Stimulated activated CD8-positive, alpha-beta memory T cell treated with anti-CD3 and anti-CD28 coated beads, Interleukin-7, amount 100 ng/mL, for 4 hours (primary cell): ENCODE measurements at places on chromosomes 11 and 22.

DNA sequence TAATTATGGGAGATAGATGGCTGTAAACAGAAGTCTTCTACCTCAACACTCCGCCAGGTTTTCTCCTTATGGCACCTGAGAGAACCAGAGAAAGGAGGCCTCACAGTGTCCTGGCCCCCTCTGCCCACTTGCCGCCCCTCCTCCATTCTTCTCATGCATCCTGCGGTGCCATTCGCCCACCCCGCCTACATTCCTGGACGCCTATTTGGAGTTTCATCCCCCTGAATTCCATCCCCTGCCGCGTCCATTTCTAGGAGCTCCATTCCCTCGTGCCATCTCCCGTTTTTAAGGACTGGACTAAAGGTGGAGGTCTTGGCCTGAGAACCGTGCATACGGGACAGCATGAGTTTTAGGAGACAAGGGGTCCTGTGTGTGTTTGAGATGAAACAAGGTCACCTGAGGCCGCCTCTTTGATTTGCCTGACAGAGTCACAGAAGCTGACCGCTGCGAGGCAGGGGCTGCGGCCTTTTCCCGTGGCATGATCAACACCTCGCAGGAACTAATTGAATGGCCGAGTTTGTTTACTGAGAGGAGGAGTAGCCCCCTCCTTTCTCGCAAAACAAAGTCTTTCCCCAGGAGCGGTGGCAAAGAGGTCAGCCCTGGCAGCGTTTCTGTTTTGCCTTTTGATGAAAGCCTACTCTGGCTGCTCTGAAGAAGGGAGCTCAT is 246.2 kb downstream of the ST3GAL4 start:
- no peak for DNase-seq

- DNase-seq, result no peak
Measured at GRCh38 chr11:69625476-69625875, 15.5 kb upstream of the CCND1 start.

DNA sequence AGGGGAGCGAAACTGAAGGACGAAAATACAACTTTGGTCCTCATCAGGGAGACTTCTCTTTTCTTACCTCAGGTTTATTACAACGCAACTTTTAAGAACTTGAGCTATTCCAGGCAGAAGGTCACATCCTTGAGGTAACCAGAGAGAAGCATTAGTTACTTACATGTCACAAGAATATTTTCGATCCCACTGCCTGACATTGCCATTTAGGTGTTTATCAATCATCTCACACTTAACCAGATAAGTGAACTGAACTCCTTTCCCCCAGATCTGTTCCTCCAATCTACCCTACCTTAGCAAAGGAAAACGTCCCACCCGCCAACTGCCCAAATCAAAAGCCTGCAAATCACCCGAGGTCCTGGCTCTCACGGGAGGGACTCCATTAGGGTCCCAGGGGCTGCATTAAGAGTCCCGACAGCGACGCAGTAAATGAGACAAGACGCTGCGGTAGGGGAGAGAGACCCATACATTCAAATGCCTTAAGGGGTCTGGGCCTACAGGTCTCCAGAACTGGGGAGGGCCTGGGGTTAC is 734 bp downstream of the ZNF280B start:
- DNase-seq, result no peak

GRCh38 chr11:1628506-1629325 is 859 bp upstream of the KRTAP5-5 start:
- DNase-seq, result peak; percentile 37

- DNase-seq, result no peak
Measured at GRCh38 chr11:121198491-121198890, 94.1 kb upstream of the SC5D start.

DNA sequence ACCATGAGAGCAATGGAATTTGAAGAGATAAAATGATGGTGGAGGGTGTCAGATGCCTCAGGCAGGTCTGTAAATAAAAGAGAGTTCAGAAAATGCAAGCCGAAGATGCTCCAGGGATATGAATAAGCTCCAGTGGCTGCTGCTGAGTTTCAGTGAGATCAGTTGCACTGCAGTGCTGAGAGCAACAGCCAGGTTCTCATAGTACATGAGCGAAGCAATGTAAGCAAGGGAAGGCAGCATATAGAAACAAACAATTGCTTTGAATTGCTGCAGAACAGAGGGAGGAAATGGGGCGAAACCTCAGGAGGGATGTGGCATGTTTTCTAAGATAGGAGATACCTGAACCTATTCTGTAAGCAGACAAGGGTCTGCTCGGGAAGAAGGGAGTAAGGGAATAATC is 369.5 kb downstream of the AASDHPPT start:
- DNase-seq, result no peak

DNA sequence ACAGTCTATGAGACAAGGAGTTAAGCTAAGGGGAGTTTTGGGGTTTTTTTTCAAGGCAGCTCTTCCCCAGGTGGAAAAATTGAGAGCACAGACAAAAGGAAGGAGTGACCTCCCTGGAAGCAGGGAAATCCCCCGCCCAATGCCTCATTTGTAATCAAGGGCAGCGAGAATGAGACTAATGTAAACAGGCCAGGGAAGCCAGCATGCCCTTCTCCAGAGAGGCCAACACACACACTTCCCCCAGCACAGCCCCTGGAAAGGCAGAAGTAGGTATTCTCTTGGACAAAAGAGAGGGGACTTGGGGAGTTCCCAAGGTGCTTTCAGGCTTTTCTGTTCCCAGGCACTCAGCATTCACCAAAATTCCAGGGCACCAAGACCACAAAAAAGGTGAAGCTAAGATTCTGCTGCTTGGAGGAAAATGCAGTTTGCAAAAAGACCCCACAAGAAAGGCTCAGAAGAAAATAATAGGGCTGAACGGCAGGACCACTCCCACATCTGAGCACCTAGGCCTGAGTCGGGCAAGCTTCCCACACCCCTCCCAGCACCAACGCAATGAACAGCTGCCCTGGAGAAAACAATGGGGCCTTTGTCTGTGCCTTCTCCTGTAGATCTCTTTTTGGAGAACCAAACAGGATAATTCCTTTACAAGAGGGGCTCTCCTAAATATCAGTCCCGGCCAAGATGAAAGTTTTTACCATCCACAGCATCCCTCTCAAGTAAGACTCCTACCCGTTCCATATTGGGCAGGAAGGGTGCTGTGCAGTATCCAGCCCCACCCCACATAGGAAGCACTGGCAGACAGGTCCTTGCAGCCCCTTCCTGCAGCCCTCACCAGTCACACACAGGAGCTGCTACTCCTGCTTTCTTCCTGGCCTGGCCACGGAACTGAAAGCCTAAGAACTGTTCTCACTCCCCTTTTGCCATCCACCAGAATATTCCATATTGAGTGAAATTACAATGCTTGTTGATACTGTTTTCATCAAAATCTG is 70.7 kb upstream of the AKIP1 start:
- DNase-seq, result no peak

DNA sequence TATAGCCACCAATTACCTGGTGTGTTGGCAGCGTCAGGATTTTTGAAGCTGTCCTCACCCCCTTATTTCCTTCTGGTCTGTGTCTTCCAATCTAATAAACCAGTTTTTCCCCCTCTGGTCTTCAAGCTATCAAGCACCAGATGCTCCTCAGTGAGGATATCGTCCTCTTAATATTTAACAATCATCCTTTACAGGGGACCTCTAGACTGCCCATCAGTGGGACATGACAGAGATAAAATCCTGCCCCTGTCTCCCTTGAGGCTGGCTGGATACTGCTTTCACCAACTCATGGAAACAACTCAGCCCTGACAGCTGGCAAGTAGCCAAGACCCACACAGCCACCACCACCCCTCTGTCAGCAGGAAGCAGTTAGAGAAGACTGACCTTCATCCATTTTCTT is 421.0 kb upstream of the API5 start:
- DNase-seq, result no peak

GRCh38 chr11:121944556-121945230 is 171.3 kb downstream of the BLID start:
- DNase-seq, result no peak

- no peak for DNase-seq
Measured at GRCh38 chr11:88384004-88384668, 46.6 kb upstream of the CTSC start.

GRCh38 chr11:128499613-128500253 is 87.6 kb downstream of the ETS1 start:
- DNase-seq, result no peak

DNA sequence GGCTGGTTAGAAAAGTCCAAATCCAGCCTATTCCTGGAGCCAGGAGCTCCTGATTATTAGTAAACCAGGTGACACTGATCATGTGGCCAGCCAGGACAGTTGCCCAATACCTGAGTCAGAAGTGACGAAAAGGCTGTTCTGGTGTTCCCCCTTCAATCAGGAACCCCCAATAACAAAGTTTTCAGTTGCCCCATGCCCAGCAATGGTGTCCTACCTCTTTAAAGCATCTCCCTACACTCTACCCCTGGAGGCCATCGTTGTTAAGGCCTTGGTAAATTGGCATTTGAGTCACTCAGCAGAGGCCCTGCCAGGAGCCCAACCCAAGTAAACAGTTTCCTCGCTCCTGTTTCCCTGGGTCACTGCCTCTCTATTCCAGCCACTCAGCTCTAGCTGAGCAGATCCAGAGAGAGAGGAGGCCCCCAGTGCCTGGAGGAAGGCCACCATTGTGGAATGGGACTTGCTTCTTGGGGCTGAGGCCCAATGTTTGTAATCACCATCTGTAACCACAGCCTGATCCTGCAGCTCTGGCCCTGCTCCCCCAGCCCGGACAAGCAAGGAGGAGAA is 25.0 kb downstream of the ARHGAP1 start:
- no peak for DNase-seq

DNA sequence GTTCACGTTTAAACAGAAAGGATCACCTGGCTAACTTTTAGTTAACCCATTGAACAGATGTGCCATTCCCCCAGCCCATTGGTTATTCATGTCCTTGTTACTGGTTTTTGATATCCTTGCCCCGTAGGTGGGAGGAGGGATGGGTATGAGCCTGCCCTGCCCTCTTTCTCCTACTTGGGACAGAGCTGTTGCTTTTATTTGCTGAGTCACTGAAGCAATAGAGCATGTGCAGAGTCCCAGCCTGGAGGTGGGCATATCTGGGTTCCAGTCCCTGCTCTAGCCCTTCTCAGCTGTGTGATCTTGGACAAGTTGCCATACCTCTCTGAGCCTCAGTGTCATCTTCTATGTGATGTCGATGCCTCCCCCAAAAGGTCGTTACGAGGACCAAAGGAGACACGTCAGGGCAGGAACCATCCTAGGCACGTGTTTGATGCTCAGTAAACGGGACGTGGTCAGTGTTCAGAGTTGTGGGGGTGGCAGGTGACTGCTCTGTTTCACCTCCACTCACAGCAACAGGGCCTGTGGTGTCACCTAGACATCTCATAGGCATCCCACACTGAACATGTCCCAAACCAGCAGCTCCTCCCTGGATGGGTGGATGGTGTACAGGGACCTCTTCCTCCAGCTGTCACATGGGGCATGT is 61.0 kb downstream of the BMAL1 start:
- DNase-seq, result no peak

GRCh38 chr11:125990244-125990643 is 44.4 kb downstream of the VSIG10L2 start:
- no peak for DNase-seq

- DNase-seq, result no peak
Measured at GRCh38 chr11:76768909-76769560, 14.1 kb upstream of the TSKU start.

DNA sequence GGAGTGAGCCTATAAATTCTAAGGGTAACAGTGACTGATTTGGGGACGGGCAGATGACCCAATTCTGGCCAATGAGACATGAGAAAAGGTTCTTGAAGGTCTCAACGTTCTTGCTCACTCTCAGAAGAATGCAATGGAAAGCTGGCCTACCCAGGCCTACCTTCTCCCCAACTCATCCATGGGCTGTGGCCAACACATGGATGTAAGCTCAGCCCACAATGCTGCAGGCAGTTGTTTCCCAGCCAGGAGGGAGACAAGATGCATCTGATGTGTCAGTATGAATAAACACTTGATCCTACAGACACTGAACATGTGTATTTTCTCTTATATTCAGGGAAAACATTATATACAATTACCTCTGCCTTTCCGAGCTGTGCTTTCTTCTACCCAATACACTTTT is 24.4 kb downstream of the PI4KA start:
- no peak for DNase-seq

GRCh38 chr11:92707665-92708064 is 261.8 kb upstream of the MTNR1B start:
- no peak for DNase-seq

- no peak for DNase-seq
Measured at GRCh38 chr11:130945896-130946295, 29.6 kb upstream of the SNX19 start.

GRCh38 chr11:71474771-71475483 is 21.9 kb downstream of the NADSYN1 start:
- no peak for DNase-seq

DNA sequence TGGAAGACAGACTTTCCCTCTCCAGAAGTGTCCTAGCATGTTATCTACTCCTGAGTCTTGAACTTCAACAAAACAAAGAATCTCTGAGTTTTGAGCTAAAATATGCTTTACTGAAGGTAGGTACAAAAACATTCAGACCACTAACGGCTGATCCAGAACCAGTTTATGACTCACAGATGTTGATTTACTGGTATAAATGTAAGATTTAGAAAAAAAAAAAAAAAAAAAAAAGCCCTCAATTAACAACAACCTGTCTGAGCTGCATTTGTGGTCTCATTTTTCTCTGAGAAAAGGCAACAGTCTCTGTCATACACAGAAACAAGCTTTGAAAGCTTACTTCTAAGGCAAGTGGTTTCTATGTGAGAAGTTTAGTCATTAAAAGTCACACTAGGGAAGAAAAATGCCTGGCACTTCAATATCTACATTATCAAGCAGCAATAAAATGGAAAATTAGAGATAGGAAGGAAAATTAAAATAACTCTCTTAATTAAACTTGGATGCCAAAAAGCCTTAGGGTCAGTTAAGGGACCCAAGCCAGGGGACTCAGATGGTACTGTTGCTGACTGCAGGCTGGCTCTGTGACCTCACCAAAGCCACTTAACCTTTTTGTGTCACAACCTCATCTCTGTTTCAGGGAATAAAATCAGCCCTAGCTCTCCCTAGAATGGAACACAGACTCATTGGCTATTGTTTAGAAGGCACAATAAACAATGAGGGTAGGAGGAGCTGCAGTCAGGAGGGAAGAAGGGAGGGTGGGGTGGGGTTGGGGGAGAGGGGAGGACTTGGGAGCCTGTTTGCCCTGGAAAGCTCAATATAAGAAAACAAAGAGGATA is 61.7 kb downstream of the ETS1 start:
- DNase-seq, result no peak

DNA sequence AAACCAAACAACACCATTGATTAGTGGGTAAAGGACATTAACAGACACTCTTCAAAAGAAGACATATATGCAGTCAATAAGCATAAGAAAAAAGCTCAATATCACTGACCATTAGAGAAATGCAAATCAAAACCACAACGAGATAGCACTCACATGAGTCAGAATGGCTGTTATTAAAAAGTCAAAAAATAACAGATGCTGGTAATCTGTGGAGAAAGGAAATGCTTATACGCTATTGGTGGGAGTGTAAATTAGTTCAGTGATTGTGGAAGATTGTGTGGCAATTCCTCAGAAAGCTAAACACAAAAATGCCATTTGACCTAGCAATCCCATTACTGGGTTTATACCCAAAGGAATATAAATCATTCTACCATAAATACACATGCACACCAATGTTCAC is 182.6 kb downstream of the TRPC6 start:
- DNase-seq, result no peak

GRCh38 chr22:50057278-50058060 is 629 bp downstream of the TTLL8 start:
- DNase-seq, result no peak
